NAMALWA (cell line): ENCODE measurements at places on chromosomes 4 and X.

DNA sequence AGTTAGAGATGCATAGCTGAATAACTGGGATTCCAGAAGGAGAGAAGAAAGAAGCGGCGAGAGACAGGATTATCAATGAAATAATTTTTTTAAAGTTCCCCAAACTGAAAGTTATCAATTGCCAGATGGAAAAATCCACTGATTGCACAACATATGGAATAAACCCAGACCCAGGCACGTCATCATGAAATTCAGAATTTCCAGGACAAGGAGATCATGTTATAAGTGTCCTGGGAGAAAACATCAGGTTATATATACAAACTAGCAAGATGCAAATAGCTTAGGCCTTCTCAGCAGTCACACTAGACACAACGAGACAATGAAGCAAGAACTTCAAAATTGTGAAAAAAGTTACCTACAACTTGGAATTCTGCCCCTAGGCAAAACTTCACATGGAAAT, 200.0 kb downstream of the PALLD start:
- no peak for DNase-seq

GRCh38 chr4:16070203-16070602, 13.6 kb downstream of the PROM1 start:
- DNase-seq: no peak

- no peak for DNase-seq
Observed at GRCh38 chr4:173130687-173131086, 37.9 kb upstream of the GALNT7 start.

- DNase-seq: no peak
Observed at GRCh38 chr4:144575181-144575580, 70.8 kb upstream of the HHIP start.

DNA sequence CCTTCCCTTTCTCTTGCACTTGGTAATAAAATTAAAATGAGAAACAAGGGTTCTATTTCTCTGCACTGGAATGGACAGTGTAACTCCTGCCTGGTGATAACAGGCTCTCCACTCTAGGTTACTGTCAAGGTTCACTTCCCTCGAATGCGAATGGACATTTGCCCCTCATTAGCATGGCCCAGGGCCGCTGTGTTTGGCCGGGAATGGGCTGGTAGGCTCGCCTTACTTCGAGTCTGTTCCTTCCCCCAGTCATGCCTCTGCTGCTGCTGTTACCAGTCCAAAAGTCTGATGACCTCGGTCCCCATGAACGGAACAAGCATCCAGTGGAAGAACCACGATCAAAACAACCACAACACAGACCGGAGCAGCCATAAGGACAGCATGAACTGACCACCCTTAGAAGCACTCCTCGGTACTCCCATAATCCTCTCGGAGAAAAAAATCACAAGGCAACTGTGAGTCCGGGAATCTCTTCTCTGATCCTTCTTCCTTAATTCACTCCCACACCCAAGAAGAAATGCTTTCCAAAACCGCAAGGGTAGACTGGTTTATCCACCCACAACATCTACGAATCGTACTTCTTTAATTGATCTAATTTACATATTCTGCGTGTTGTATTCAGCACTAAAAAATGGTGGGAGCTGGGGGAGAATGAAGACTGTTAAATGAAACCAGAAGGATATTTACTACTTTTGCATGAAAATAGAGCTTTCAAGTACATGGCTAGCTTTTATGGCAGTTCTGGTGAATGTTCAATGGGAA, 61.5 kb downstream of the EDNRA start:
- no peak for DNase-seq

GRCh38 chr4:27908356-27908755, 1047.7 kb downstream of the STIM2 start:
- DNase-seq: no peak

GRCh38 chr4:130338851-130339250, 1242.9 kb downstream of the C4orf33 start:
- DNase-seq: no peak

DNA sequence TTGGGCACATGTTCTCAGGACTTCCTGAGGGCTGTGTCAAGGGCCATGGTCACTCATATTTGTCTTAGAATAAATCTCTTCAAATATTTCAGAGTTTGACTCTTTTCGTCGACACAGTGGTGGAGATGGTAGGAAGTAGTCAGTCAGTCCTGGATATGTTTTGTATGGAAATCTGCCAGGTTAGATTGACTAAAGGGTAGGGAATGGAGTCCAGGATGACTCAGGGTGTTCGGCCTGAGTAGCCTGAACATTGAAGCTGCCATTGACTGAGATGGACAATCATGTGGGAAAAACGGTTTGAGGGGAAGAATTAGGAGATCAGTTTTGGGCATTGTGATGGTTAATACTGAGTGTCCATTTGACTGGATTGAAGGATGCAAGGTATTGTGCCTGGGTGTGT, 177.1 kb upstream of the CENPE start:
- DNase-seq: no peak

- no peak for DNase-seq
Observed at GRCh38 chr4:121148000-121148399, 16.1 kb downstream of the TNIP3 start.

- DNase-seq: no peak
Observed at GRCh38 chr4:176910646-176911045, 117.9 kb upstream of the VEGFC start.

GRCh38 chrX:105269386-105269785, 48.9 kb upstream of the TEX13A start:
- DNase-seq: no peak

DNA sequence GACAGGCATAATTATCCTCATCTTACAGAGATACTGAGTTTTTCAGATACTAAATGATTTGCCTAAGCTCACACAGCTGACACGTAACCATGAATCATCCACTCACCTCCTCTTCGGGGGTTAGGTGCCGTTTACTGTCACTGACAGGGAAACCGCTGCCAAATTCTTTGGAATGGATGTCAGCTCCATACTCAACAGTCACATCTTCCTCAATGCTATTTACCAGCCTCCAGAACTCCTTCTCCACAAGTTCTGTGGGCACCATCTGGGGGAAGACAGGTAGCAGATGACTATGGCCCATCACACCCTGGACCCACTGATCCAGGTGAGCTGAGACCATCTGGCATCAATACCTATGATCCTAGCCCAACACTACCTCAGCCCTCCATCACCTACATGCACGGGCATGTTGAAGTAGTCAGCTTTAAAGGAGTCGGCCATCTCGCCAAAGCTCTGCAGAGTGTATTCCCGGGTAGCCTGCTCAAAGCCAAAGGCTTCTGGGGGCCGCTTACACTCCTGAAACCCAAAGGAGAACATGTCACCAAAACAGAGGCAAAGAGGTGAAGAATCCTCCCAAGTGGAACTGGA, 13.5 kb downstream of the KDM5C start:
- no peak for DNase-seq

DNA sequence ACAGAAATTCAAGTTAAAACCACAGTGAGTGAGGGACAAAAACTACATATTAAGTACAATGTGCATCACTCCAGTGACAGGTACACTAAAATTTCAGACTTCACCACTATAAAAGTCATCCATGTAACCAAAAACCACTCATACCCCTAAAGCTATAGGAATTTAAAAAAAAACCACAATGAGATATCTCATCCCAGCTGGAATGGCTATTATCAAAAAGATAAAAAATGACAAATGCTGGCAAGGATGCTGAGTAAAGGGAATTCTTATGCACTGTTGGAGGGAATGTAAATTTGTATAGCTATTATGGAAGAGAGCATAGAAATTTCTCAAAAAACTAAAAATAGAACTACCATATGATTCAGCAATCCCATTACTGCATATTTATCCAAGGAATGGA, 171.1 kb downstream of the HHIP start:
- DNase-seq: no peak

GRCh38 chrX:74670028-74670427, 55.6 kb upstream of the RLIM start:
- DNase-seq: no peak

- peak; percentile 90 for DNase-seq
Observed at GRCh38 chrX:40127052-40127451, 29.3 kb upstream of the BCOR start.

- no peak for DNase-seq
Observed at GRCh38 chr4:25779021-25779420, 83.8 kb downstream of the SEL1L3 start.

DNA sequence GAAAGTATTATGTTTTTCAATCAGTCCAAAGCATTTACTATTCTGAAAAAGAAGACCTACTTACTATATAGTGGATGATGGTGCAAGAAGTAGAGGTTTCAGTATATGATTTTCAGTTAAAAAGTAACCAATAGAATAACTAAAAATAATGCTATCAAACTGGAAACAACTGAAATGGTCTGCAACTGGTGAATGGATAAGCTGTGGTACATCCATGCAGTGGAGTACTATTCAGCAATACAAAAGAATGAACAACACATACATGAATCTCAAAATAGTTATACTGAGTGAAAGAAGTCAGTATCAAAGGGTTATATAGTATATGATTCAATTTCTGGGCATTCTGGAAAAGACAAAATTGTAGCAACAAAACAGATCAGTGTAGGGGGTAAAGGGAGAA, 55.9 kb downstream of the PLAC1 start:
- no peak for DNase-seq

- no peak for DNase-seq
Observed at GRCh38 chr4:126058596-126058995, 743.8 kb downstream of the FAT4 start.

- DNase-seq: no peak
Observed at GRCh38 chrX:106246511-106246910, 78.4 kb downstream of the PWWP3B start.

- peak; percentile 69 for DNase-seq
Observed at GRCh38 chrX:24395775-24396174, 35.3 kb downstream of the SUPT20HL1 start.

DNA sequence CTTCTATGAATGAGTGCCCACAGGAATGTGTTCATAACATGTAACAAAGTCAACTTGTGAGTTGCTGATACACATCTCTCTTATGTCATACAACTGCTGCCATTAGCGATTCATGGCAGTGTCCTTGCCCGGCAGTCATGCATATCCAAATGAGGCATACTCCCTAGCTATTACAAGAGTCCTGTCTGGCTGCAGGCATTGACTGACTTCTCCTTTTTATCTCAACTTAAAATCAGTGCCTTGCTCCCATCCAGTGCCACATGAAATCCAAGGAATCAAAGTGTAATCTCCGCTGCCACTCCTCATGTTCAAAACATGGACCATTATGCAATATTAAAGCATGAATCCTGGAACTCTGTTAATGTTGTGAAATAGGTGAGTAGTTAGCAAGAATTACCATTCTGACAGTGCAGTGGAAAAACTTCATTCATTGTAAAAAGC, 348.9 kb upstream of the FTHL17 start:
- peak; percentile 0 for DNase-seq

GRCh38 chr4:182717788-182718583, 199.2 kb downstream of the DCTD start:
- no peak for DNase-seq

DNA sequence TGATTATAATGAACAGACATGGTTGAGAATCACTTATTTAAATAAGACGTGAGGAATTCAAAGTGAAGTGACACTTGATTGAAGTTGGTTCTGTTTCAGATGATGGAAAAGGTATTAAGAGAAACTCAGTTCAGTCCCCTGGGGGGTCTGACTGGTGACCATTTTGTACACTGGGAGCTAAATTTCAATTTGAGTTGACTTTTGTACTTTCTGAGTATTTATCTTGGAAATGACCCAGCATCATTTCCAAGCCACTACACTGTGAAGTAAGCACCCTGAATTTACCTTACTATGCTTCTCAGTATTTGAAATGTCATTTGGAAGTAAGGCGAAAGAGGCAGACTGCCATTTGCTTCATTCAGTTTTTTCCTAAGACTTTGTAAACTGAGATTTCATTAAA, 73.4 kb downstream of the CNOT6L start:
- DNase-seq: no peak

- no peak for DNase-seq
Observed at GRCh38 chr4:133151341-133151690, 2.2 kb downstream of the PCDH10 start.

- DNase-seq: no peak
Observed at GRCh38 chr4:141246683-141247429, 26.2 kb downstream of the ZNF330 start.

DNA sequence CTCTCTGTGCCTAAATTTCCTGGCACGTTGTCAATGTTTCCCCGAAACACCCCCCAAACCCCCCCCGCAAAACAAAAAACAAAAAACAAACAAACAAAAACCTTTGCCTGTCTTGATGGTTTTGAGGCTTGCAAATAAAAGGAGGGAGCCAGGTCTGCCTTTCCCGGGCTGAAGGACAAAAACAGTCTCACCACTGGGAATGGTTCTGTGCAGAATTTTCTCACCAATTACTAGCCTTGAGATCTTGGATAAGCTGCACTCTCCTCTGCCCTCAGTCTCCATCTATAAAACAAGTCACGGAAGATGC, 15.5 kb downstream of the NKX3-2 start:
- DNase-seq: no peak

DNA sequence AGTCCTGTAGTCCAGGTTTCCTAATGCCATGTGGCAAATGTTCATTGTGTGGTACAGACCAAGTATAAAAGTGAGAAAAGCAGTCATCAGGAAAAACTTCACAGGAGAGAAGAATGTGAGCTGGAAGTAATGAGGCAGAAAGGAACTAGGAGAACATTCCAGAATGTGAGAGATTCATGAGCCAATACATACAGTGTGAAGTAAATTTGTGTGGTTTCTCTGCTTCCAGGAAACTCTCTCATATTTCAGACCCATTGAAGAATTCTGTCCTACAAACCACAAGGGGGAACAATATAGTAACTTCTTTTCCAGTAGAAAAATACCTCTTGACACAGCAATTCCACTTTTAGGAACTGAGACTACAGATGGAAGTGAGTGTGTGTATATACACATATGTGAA, 136.5 kb downstream of the RNF150 start:
- no peak for DNase-seq

DNA sequence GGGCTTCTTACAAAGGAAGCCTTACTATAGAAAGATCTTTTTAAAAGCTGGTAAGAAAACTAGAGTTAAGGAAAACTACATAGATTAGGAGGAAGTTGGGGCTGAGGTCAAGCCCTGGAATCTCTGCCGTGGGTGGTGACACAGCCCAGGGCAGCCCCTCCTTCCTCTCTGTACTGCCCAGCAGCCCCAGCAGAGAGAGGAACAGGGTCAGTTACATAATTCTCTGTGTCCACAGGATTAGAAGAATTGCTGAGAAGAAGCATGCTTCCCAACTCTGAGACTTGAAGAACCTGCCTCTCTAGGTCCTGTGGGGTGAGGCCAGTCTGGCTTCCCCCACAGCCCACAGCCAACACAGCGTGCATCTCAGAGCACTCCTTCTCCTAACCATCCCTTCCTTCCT, 9.2 kb upstream of the ABLIM2 start:
- DNase-seq: no peak

GRCh38 chr4:113471146-113471860, 290.2 kb downstream of the CAMK2D start:
- DNase-seq: no peak

DNA sequence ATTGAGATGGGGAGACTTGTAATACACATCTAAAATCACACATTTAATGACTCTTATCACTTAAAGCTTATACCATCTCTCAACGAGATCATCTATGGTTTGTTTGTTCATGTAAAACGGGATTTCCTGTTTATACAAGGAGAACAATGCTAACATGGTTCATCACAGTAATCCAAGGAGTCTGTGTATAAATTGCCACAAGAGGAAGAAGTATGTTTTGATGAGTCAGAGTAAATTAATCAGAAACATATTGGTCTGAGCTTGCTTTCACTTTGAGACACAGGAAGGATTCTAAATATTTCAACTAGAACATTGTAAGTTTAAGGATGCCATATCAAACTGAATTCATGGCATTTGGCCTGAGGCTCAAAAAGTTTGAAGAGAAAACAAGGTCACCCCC, 594.1 kb downstream of the GLUD2 start:
- DNase-seq: no peak
